ENCODE measurements at places on chromosomes 1 and 21.

DNA sequence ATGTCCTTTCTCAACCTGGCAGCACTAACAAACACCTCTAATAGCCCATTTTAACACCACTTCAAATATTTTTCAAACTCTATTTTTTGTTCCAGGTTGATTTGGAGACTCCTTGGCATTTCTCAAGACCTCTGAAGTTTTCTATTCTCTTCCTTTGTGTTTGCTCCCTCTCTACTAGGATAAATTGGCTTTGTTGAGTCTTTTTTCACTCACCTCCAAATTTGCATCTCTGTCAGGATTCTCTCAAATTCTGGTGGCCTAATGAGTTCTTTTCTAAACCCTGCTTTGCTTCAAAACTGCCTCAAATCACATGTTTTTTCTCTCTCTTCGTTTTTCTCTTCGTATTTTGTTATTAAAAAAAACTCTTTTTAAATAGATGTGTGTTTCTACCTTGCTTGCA is 582.2 kb upstream of the ADGRL4 start:
- no peak for DNase-seq

GRCh38 chr1:232974971-232975370 is 24.6 kb downstream of the NTPCR start:
- no peak for DNase-seq

DNA sequence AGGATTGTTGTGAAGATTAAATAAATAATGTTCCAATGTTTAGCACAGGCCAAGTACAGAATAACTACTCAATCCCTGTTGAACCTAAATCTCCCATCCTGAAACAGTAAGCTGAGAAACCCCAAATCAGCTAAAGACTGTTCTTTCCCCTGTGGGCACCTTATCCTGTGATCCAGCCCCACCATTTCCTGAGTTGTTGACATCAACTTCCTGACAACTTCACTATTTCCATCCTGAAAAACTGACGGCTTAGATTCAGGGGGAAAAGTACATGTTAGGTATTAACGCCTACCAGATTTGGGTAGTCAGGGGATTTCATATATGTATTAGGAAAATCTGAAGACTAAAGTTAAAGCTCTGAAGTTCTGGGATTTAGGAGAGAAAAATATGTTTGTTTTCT is 51.7 kb upstream of the PALMD start:
- no peak for DNase-seq

DNA sequence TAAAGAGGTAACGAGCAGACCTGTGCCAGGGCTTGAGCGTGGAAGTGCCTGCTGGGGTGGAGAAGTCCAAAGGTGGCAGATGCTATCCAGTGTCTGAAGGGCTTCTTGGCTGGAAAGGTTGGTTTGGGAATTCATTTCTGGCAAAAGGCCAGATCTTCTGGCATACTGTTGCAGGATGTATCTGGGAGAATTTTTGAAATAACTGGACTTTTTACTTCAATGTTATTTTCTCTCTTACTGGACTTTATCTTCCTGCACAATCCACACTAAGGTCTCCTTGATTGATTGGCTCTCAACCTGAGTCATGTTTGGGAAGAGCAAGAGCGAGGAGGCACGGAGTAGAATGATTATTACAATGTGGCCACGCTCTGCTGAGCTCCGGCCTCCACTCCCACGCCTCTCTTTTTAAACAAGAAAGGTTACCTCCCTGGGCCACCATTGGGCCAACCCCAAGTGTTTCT is 278.4 kb downstream of the TM2D1 start:
- DNase-seq: no peak

- no peak for DNase-seq
Observed at GRCh38 chr1:35181790-35182455, 11.0 kb downstream of the SFPQ start.

- no peak for DNase-seq
Observed at GRCh38 chr1:189301235-189301634, 1176.4 kb downstream of the BRINP3 start.

DNA sequence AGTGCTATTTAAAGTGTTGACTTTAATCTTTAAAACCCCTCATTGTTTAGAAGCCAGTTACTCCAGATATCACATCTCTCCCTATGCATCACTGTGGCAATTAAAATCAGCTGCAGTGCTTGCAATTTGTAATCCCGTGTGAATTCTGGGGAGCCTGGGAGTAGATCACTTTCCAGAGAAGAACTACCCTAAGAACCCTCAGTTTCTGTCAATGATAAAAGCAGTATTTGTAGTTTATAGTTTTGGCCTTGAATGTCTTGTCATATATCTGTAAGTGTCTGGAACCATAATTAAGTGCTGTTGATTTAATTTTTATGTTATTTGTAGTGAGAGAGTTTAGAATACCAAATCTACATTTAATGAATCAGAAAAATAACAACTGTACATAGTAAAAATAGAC is 5.5 kb upstream of the SPAG17 start:
- DNase-seq: no peak

DNA sequence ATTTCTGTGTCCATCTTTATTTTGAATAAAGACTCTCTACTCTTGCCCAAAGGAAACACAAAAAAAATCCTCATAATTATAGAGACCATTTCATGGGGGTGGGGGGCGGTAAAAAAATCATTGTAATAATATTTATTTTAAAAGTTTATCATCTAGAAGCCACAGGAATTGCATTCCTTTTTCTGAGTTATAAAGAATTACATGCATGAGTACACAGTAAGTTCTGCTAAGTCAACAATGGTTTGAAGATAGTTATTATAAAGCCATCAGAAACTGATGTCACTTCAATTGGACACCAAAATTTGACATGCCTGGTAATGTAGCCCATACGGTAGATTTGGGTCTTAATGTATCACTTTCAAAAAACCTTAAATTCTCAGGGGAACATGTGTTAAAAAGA is 478.1 kb upstream of the NR5A2 start:
- no peak for DNase-seq

DNA sequence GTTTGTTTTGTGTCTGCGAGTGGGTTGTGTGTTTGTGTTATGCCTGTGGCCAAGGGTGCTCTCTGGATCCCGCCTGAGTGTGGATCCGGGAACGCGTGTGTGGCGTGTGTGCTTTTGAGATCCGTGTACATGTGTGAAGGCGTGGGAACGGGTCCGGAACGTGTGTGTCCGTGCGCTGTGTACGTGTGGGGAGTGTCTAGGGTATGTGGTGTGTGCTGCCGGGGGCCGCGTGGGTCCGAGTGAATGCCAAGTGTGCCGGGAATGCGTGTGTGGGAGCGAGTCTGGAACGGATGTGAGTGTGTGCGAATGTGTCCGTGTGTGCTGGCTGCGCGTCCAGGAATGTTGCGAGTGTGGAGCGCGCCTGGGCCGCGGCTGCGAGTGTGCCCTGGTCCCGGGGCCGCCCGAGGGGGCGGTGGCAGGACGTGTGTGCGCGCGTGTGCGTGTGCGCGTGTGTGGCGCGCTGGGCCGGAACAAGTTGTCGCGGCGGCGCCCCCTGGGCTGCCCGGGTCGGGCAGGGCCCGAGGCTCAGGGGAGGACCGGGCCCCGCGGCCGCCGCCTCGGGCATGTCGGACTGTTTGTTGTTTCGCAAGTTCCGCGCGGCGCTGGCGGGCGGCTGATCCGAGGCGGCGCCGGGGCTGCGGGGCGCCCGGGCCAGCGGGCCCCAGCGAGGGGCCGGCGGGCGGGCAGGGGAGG is 953 bp downstream of the PTPRU start:
- no peak for DNase-seq

GRCh38 chr1:174874331-174875053 is 125.3 kb upstream of the CACYBP start:
- peak; percentile 23 for DNase-seq

GRCh38 chr1:44785501-44786137 is 2.4 kb downstream of the BEST4 start:
- no peak for DNase-seq

GRCh38 chr1:42689912-42690311 is 7.7 kb downstream of the YBX1 start:
- no peak for DNase-seq

GRCh38 chr1:207412845-207413244 is 41.3 kb upstream of the CR2 start:
- DNase-seq: no peak

GRCh38 chr1:184908506-184908905 is 65.8 kb downstream of the NIBAN1 start:
- no peak for DNase-seq

GRCh38 chr1:118926261-118926660 is 61.9 kb downstream of the TBX15 start:
- DNase-seq: no peak

DNA sequence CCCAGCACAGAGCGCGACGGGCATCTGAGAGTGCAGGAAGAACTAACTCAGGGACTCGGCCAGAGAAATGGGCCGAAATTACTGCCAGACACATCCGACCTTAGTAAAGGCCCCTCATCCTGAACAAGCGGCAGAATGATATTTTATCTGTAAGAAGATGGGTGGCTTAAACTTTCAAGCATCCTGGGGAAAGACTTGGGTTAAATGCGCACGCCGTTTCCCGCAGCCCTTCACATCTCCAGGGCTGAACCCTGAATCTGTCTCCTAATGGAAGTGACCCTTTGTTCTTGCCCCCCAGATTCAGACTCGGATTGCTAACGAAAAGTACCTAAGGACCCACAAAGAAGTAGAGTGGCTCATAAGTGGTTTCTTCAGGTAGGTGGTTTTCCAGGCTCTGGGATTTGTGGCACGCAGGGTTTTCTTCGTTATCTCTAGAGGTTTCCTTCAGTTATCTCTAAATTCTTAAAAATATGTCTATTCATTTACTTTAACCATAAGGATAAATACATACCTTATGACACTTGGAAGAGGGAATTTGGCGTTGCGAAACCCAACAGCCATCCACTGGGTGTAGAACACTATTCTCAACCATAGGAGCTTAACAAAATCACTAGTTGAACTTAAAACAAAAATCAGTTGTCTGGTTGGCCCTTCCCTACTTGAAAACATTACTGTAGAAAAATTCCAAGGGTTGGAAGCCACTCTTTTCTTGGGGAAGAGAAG is 627 bp downstream of the RIIAD1 start:
- no peak for DNase-seq

DNA sequence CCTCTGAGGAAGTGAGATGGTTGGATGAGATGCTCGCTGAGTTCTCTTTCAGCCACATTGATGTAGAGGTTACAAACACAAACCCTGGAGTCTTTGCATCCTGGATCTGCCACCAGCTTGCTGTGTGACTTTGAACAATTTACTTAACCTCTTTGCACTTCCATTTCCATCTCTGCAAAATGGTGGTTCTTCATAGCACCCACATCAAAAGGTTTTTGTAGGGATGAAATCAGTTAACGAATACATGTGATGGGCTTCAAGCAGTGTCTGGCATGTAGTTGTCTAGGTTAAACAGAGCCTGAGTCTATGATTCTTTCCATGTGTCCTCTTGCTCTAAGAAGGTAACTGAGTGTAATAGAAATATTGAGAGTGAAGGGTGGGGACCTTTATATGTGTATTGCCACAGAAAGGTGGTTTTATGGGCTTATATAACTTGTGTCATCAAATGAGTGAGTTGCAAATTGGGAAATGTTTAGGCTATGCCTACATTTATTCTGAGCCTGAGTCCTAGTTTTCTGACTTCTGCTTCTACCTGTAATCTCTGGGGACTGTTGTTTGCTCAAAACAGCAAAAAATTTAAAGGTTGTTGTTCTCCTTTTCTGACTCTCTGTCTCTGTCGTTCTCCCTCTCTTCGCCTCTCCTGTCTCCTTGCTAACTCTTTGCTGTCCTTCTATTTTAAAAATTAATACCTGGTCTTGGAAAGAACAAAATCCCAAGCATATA is 27.3 kb upstream of the LRRN2 start:
- DNase-seq: no peak

- peak; percentile 71 for DNase-seq
Observed at GRCh38 chr1:46394108-46394871, at the start of gene FAAH. TSS of gene FAAH (plus strand) at chr1:46394317. CDS start at chr1:46394349, 32 bp downstream.

GRCh38 chr1:93604411-93604810 is 77.2 kb downstream of the BCAR3 start:
- no peak for DNase-seq

DNA sequence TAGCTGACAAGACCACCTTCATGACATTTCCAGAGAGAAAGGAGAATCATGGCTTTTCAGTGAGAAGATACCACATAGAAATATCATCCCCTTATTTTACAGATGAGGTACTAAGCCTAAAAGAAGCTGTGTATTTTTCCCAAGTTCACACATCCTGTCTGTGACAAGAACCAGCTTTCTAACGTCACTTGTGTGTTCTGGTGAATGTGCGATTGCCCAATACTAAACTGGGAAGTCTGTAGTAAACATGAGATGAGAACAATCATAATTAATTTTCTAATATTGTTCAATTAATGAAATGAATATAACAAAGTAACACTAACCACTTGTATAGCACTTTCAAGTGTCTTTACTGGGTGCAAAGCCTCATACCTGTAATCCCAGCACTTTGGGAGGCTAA is 46.0 kb downstream of the PTGER3 start:
- no peak for DNase-seq

DNA sequence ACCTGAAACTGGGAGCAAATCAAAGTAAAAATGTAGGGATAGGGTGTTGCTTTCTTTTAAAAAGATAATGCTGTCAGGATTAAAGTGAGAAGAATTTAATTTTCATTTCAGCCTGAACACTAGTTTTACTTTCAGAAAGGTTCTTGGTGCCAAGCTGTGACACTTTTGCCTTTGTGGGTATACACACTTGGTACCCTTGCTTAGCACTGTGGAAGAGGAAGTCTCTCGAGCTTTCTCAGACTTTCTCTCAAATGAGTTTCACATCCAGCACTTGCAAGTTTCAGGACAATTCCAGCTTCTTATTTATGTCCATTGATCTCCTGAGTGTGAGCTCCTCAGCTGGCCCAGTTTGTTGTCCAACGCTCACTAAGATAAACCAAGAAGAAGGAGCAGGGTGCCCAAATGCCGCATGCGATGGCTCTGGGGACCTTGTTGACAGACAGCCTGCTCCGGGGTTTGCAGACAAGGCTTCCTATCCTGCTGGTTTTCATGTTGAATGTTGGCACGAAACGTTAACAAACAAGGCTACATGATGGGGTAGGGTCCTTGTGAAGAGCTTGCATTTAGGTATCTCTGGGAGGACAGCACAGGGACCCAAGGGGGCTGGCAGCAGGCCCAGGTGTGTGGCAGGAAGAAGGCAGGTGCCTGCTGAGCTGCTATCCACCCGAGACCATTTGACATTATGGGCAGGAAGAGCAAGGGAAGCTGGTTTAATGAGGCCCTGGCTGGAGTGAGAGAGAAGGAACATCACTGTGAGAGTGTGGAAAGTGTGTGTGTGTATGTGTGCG is 79.7 kb downstream of the POFUT2 start:
- DNase-seq: no peak
